ENCODE measurements at places on chromosomes 5 and 9.
A peak's percentile ranks its signal among the peaks of the same experiment; 100 is the strongest.

DNA sequence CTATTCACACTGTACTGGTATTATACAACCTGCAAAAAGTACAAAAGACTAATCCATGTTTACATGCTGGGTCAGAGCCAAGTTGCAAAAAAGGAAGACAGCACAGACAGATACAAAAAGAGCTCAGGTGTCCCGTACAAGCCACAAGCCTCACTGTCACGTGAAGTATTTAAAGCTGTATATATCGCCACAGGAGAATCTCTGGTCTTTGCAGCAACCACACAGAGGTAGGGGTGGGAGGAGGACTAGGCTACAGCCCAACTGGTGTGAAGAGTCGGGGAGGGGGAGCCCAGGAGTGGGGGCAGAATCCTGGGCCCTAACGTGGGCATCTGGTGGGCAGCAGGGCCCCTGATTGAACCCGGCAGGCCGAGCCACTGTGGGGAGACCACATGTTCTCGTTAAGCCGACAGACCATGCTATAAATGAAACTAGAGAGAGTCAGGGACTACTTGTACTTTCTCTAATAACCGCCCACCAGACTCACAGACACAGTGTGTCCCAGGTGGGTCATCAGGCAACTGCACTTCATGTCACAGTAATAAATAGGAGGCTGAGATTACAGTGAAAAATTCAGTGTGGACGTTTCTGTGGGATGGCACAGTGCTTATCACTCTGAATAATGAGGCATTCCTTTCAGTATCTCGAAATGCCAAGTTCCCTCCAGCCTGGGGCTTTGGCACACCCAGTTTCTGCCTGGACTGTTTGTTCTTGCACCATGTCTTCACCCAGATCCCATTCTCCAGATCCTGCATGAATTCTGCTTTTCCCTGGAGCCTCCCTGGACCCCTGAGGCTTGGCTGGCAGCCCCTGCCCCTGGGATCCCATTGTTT, 79.3 kb upstream of the SH3PXD2B start:
- DNase-seq: peak; percentile 28

DNA sequence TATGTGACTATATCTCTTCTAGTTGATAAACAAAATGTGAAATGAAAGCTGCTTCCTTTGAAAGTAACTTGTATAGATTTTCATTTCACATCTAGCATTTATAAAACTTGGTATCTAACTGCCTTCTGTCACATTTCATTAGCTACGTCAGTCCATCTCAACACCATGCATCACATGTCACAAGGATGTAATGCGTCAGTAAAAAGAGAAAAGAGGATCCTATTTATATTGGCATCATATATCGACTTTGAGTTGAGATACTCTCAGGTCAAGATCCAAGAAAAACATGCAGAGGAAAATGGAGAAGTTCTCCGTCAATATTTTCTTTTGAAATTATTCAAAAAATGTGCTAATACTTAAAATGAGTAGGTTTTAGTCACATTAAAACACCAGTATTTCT, 1211.2 kb downstream of the EFNA5 start:
- no peak for DNase-seq

GRCh38 chr5:14035859-14036503, 91.5 kb upstream of the DNAH5 start:
- no peak for DNase-seq

GRCh38 chr9:15229409-15229808, 77.6 kb downstream of the TTC39B start:
- DNase-seq: no peak

- no peak for DNase-seq
These were observed 14.7 kb downstream of the TRAF2 start for GRCh38 chr9:136900988-136901515.

DNA sequence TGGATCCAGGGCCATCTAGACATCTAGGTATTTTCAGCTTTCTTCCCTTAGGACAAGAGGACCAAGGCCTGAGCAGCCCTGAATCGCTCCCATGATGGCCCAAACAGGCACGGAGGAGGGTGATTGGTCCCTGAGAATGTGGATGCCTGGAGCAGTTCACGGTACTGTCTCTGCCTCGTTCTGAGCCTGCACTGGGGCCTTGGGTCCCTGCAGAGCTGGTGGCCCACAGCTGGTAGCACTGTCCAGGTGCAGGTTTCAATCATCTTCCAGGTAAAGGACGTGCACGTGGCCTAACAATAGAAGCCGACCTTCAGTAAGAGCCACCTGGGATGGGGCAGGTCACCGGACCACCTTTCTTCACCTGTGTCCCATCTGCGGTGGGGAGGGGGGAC, 19.4 kb upstream of the FCN1 start:
- DNase-seq: no peak

DNA sequence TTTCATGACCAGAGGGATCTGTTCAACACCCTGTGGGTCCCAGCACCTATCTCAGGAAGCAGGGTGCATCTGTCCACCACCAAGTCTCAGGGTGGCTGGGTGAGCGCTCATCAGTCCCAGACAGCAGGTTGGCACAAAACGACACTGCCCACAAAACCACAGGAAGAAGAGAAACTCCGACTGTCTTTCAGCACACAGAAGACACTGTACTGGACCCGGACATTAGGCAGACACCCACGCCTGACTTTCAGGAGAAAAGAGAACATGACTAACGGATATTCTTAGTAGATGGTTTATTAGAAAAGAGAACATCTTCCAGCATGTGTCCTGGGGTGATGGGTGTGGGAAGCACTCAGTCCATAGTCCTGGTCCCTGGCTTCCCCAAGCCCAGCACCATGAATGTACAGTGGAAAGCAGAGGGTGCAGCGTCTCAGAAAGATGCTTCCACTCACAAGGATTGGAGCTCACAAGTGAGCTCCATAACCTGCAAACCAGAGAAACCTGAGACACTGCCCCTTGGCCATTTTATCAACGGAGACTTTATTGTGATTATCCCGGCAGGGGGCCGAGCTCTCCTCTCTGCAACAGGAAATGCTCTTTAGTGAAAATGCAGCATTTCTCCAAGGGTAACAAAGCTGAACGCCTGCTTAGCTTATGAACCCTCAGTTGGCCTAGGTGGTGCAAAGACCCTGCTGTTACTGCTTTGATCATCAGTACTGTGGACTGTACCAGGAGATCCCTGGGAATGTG, 35.8 kb upstream of the LCP2 start:
- DNase-seq: no peak

- DNase-seq: no peak
These were observed 86.5 kb downstream of the HMCN2 start for GRCh38 chr9:130352081-130352480.

DNA sequence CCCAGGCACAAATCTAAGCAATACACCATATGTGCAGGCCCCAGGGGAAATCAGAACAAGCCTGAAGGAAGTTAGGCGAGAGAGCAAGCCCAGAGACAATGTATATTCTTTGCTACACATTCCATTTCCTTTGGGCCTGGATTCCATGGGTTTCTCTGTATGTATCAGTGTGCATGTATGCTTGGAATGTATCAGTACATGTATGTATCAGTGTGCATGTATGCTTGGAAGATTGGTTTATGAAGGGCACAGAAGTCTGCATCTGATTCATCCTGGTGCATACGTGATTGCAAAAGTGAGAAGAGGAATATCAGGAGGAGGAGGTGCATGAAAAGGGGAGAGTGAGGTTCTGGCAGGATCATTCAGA, 232.6 kb upstream of the ANKRD55 start:
- DNase-seq: no peak

DNA sequence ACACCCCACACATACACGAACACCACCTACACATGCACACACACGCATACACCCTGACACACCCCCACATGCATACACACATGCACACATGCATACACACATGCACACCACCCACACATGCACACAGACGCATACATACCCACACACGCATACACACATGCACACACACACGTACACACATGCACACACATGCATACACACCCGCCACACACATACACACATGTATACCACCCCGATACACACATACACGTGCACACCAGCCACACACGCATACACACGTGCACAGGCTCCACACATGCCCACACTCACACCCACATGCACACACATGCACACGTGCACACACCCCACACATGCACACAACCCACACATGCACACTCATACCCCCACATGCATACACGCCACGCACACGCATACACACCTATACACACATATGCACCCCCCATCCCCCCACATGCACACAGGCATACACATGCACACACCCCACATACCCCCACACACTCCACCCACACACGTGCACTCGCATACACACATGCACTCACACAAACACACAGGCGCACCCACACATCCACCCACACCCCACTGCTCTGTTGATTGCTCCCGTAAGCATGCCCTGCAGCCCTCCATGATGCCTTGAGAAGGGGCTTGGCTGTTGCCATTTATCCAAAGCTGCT, 119.3 kb downstream of the COL5A1 start:
- DNase-seq: no peak

- DNase-seq: no peak
These were observed 126.0 kb upstream of the IL12B start for GRCh38 chr5:159456261-159456660.

GRCh38 chr9:36142510-36143244, 6.1 kb downstream of the GLIPR2 start:
- no peak for DNase-seq

- no peak for DNase-seq
These were observed 81.1 kb downstream of the MAT2B start for GRCh38 chr5:163586531-163586956.

DNA sequence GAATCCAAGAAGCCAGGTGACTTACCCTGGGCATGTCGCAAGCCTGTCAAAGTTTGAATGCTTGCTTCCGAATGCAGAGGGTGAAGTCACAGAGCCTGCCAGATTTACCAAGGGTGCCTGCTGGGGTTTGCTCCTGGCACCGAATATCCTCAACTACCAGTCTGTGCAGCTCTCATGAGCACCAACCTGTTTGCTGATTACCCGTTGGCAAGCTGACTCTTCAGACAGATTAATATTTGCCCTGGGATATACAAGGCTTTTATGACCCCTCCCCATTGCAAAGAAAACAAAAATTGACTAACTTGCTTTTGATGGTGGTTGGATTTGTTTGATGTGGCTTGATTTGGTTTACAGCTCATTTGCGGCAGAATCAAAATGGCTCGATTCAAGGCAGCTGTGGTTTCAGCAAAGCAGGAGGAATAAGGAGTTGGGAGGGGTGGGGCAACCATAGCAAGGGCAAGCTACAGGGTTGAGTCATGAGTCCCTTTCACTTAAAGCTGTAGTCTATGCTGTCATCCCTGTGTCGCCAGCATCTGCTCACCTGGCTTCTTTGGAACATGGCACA, 82.3 kb upstream of the AGXT2 start:
- DNase-seq: no peak

- no peak for DNase-seq
These were observed 103.2 kb downstream of the ARSB start for GRCh38 chr5:78881884-78882283.

DNA sequence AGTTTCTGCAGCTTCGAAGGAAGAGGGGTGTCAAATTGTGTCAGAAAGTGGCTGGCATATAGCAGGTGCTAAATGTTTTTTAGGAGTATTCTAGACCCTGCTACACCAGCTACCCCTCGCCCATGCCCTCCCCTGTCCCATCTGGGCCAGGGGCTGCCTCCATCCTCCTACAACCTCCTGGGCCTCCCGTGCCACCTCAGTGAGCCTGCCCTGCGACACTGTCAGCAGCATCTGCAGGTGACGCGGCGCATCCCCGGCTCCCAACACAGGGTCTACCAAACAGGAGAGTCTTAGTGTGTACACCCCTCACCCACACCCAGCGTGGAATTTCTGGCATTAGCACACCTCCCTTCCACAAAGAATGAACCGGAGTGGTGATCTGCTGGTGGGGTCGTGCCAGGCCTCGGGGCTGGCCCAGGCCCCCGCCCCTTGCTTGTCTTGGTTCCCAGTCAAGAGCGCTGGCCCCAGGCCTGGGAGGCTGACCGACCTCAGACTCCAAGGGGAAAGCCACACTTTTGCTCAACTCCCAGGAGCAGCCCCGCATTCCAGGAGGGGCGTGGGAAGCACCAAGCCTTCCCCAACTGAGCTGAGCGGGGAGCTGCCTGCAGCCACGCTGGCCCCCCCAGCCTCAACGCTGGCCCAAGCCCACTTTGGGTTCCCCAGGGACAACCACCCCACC, 55.2 kb downstream of the NEURL1B start:
- DNase-seq: no peak

DNA sequence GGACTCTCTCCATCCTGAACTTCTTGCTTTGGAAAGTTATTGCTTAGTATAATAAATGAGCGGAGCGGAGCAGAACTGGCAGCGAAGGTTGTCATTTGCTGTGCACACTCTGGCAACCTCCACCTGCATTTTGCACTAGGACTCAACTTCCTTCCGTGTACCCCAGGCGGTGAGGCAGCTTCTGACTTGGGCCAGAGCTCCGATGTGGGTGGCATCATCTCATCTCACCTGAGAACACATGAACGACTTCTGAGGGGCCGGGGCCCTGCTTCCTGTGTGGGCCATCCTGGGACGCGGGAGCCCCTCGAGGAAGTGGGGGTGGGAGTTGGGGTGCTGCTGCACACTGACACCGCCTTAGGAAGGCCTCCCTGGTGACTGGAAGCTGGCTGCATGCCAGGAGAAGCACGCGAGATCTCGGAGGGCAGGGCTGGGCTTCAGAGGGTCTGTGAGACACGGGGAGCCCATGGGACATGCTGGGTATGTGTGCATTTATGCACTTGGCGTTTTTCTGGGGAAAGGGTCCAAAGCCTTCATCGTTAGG, 56.5 kb upstream of the COL5A1 start:
- DNase-seq: no peak

GRCh38 chr9:6552033-6552432, 93.5 kb downstream of the GLDC start:
- DNase-seq: no peak

DNA sequence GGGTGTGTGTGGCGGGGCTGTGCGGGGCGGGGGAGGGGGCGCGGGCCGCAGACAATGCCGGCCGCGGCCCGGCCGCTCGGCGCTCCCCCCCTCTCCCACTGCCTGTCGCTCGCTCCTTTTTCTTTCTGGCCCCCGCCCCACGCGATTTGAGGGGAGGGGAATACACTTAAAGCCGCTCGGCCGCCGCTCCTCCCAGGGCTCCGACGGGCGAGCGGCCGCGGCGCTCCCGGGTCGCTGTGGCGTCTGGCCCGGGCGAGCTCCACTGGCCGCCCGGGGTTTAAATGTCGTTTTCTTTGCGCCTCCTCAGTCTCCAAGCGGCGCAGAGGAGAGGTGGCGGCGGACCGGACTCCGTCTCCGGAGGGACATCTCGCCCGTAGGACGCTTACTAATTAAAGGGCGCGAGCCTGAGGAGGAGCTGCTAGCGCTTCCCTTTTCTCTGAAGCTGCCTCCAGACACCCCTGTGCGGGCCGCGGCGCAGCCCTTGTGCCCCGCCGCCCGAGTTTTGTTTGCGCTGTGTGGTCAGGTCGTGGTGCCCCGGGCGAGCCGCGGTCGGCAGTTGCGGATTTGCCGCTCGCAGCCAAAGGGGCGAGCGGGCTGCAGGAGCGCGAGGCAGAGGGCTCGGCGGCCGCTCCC, 1.4 kb downstream of the ZSWIM6 start:
- DNase-seq: peak; percentile 70

DNA sequence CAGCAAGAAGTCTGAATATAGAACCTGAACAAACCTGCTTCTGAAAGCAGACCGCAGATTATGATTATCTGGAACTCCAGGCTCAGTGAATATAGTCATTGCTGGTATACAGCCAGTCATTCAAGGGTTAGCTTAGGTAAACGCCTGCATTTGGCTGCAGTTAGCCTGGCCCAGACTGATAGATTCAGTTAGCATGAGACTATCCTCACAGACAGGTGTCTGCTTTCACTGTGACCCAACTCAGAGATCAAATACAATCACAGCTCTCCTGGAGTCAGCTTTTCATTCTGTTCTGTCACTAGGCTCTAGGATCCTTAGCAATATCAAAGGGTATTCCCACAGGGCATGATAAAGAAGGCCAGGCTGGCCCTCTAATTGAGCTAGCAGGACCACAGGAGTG, 138.6 kb upstream of the PLCXD3 start:
- no peak for DNase-seq

- DNase-seq: no peak
These were observed 227.1 kb upstream of the DMRT1 start for GRCh38 chr9:614431-614830.

Data from Peyer's patch (tissue), 4 donors.